ENCODE measurements at places on chromosomes 2 and 18.

- DNase-seq = no peak
Measured at GRCh38 chr2:199261239-199261638, 196.5 kb downstream of the SATB2 start.

DNA sequence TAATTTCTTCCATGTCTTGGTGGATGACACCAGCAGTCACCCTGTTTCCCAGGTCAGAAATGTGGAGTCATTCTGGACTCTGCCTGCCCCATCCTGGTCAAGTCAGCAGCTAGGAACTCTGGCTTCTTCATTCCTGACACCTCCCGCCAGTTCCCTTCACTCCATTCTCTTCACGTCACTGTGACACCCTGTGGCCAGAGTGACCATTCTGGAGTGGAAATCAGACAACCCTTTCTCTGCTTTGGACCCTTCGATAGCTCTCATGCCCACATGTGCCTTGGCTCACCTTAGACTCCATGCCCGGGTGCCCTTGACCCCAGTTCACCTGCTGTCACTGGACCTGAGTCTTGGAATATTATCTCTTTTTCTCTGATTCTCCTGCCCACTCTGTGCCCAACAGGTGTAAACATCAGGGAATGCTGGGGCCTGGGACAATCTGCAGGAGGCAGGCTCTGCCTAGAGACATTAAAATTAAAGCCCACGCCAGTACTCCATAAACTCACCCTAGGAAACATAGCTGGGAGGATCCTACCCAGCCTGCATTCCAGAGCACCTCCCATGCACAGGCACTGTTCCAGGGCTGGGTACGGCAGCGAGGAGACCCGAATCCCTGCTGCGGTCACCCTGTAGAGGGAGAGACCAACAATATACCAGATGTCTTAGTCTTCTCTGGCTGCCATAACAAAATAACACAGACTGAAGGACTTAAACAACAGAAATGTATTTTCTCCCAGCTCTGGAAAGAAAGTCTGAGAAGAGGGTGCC, 41.1 kb upstream of the FAHD2A start:
- DNase-seq = no peak

DNA sequence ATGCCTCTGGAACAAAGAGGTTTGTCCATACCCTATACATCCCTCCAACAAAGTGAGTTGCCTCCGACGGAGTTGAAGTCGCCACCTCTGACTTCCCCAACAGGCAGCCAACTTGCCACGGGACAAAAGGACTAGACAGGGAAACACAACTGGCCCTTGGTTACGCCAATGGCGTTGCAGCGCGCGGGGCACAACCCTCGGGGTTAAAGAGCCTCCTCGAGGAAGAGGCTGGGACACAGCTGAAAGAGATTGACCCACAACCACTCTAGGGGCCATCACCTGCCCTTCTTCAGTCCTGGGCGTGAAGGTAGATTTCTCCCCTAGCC, 545 bp downstream of the GTF3C2 start:
- peak; percentile 49 for DNase-seq

DNA sequence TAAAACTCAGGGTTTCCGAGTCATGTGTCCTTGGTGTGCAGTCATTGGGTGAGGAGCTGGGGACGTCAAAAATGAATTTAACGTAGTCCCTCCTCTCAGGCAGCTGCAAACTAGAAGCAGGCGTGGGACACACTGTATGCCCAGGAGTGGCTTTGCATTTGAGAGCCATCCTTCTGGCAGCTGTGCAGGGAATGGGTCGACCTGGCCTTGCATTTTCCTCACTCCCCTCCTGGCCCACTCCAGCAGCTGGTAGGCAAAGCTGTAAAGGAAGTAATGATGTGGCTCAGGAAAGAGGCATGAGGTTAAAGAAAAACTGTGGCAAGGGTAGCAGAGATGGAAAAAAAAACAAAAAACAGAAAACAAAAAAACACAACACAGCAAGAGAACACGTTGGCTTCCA, 46.5 kb downstream of the RNF144A start:
- DNase-seq = no peak

DNA sequence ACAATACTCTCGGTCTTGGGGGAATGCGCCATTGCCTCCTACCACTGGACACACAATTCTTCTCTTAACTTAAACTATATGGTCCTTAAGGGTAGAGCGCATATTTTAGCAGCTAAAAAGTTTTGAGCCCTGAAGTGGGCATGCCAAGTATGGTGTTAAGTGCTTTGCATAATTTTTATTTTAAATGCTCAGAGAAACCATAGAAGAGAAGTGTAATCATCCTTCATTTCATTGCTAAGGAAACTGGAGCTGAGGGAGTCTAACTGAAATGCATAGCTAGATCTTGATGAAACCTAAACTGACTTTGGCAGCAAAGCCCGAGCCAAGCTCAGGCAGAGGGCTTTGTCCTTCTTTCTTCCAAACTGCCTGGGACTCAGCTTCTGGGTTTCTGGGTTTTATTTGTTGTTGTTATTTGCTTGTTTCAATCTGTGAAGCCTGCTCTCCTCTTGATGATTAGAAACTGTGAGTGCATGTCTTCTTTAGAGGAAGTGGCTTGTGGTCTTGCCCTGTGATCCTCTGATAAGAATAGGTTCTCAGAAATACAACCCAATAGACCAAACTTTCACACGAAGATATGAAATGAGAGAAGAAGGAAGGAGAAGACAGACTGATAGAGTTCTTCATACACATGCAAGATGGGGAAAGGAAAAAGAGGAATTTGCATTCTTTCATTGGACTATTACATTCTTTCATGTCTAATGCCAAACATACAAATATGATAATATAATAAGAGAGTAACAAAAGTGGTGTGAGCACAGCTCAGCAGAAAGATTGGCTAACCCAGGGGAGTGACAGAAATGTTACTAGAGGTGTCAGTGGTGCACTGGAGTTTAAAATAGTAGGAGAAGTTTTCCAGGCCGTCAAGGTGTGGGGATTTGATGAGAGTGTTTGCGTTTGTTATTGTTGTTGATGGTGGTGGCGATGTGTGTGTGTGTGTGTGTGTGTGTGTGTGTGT, 7.5 kb upstream of the RNF144A start:
- peak; percentile 60 for DNase-seq

DNA sequence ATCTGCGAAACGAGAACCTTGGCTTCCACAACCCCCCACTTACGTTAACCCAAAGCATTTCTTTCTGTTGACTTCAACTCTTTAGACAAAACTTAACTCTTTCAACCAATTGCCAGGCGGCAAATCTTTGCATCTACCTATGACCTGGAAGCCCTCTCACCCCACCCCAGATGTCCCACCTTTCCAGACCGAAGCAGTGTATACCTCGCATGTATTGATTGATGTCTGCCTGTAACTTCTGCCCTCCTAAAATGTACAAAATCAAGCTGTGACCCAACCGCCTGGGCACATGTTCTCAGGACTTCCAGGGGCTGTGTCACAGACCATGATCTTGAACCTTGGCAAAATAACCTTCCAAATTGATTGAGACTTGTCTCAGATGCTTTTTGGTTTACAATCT, 12.3 kb downstream of the AQP12B start:
- no peak for DNase-seq
